ENCODE measurements at places on chromosomes 5 and 9.
A peak's percentile ranks its signal among the peaks of the same experiment; 100 is the strongest.

DNA sequence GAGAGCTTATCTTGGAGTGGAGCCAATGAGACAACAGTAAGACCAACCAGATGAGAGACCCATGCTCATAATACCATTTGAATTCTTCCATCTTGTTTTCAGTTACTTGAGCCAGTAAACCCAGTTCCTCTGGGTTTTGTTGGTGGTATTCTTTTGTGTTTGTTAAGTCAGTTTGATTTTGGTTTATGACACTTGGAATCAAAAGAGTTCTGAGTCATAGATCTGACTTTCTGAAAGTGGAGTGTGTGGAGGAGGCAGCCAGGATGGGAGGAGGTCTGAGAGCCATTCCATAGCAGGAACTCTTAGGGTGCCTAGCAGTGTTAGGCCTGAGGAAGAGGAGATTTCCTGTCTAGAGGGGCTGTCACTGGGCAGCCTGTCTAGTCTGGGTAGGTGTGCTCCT is 24.6 kb upstream of the PANK3 start:
- no peak for DNase-seq

DNA sequence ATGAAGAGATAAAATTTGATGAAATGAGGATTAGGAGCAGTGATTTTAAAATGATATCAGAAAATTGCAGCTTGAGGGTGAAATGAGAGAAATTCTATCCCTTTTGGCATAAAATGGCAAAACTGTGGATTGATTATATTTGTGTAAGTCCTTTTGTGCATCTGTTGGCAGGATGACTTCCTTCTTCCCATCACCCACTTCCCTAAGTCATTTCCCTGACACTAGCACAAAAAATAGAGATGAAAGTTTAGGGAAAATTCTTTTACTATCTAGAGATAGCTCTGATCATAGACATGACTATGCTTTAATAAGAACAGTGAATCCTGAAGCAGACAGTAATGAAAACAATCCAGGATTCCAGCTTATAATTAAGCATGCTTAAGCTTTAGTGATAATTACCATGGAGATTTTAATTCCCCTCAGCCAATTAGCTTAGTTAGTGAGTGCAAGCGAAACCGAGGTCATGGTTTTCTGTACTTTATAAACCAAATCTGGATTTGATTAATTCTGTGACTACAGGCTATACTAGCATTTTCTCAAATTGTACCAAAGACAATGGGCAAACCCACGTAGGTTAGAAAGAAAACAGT is 163.6 kb upstream of the TARS1 start:
- DNase-seq = no peak

DNA sequence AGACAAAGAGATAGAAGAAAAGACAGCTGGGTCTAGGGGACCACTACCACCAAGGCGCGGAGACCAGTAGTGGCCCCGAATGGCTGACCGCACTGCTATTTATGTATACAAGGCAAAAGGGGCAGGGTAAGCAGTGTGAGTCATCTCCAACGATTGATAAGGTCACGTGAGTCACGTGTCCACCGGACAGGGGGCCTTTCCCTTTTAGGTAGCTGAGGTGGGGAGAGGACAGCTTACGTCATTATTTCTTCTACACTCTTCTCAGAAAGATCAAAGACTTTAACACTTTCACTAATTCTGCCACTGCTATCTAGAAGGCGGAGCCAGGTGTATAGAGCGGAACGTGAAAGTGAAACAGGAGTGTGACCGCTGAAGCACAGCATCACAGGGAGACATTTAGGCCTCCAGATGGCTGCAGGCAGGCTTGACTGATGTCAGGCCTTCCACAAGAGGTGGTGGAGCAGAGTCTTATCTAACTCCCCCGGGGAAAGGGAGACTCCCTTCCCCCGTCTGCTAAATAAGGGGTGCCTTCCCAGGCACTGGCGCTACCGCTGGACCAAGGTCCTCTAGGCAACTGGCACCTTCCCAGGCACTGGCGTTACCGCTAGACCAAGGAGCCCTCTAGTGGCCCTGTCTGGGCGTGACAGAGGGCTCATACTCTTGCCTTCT is 6.1 kb upstream of the PRR16 start:
- peak; percentile 62 for DNase-seq

DNA sequence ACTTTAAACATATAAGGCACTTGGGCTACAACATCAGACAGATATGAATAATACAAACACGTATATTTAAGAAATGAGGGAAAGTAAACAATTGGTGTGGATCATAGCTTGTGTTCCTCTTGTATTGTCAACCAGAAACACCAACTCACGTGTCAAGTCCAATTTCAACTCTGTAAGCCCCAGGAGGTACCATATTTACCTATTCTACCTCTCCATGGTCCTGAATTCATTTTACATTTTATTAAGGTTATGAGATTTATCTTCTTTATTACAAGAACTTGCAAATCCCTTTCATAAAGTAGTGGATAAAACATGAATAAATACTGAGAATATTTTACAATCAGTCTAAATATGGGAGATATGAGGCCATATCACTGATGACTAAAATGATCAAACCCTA is 501.6 kb downstream of the MAT2B start:
- DNase-seq = no peak

GRCh38 chr5:2005101-2006041 is 122.6 kb upstream of the IRX4 start:
- DNase-seq = no peak

Measured in midbrain (tissue), 1 donor.